ENCODE measurements at places on chromosomes 12 and 14.

DNA sequence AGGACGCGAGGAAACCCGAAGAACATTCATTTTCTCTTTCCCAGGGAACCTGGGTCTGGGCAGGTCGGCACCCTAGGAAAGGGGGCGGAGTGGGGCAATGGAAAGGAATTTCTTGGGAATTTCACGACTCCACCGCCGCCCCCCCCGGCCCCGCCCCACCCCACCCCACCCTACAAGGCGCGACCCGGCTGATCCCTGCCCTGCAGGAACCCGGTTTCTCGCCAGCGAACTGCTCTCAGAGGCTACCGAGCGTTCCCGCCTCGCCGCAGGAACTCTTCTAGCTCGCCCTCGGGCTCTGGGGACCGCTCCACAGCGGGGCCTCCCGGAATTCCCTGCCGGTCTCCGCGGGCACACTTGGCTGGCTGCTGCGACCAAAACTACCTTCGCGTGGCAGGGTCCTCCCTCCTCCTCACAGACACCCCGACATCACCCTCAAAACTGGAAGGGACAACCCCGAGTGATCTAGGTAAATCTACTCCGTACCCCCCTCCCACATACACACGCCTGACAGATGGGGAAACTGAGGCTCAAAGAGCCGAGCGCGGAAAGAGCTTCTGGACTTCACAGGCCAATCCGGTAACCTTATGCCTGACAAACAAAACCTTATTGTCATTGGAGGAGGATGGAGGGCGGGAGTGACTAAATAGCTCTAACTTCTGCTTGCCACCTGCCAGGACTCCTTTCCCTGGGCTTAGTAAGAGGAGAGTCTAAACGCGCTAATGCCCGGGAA lies 785 bp upstream of the ACTN1 start:
- DNase-seq, result no peak

- no peak for DNase-seq
Measured at GRCh38 chr12:42477941-42478340, 111.6 kb downstream of the PRICKLE1 start.

GRCh38 chr12:93812626-93813025 lies 135.5 kb downstream of the CRADD start:
- no peak for DNase-seq

DNA sequence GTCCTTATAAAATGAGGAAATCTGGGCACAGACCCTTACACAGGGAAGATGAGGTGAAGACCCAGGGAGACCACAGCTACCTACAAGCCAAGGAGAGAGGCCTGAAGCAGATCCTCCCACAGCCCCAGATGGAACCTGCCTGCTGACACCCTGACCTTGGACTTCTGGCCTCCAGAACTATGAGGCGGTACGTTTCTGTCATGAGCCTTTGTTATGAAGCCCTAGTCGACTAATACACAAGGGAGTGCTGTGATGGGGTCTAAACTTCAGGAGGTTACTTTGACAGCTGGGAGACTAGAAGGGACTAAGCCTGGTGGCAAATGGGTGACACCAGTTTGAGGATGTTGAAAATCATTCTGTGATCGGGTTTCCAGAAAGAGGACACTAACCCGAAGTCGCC lies 85.0 kb downstream of the RNF34 start:
- no peak for DNase-seq

DNA sequence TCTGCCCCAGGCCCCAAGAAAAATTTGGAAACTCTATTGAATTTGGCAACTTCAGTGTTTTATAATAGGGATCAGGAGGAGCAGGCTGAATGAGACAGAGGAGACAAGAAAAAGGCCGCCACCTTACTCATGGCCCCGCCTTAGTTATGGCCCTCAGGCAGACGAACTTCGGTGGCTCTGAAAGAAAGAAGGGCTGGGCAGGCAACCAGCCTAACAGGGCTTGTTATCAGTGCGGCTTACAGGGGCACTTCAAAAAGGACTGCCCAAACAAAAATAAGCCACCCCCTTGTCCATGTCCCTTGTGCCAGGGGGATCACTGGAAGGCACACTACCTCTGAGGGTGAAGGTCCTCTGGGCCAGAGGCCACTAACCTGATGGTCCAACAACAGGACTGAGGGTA lies 146.3 kb upstream of the ATF7IP start:
- DNase-seq, result no peak

- no peak for DNase-seq
Measured at GRCh38 chr14:75803765-75804164, 142.7 kb downstream of the TTLL5 start.

DNA sequence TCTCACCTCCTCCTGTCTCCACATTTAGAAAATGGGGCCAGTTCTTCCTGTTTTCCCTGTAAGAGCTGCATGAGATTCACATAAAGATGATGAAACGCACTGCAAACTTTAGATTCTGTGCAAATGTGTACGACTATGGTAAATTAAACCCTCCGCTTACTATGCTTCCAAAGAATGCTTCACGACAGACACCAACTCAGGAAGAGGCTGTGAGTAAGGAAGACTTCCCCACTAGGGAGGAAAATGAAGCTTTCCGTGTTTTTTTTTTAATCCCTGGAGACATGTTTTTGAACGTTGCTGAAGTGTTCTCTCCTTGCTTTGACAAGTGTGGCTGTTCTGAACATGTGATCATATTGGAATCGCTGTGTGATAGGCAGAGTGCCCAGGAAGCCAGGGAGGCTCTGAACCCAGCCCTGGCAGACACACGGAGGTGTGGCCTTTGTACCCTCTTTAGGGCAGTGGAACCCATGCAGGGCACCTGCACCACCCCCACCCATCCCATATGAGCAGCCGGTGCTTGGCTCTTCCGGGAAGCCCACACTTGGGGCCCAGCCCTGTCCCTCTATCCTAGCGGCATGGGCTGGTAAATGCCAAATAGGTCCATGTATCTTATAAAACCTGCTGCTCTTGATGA lies 7.5 kb upstream of the SYNE3 start:
- no peak for DNase-seq

DNA sequence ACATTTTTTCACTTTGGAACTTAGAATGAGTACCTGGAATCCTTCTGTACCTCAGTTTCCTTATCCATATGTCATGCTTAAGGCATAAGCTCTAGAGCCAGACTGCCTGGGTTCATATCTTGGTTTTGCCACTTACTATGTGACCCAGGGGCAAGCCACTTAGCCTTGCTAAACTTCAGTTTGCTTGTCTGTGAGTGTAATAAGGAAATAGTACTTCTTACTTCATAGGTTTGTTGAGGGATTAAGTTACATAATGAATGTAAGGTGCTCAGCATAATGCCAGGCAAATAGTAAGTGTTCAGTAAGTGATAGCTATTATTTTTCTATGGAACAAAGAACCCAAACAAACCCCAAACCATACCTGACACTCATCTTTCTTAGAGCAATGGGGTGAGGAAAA lies 225.1 kb downstream of the BCAT1 start:
- no peak for DNase-seq

GRCh38 chr12:109770104-109770860 lies 56.7 kb downstream of the FAM222A start:
- no peak for DNase-seq

- no peak for DNase-seq
Measured at GRCh38 chr12:105024928-105025327, 38.8 kb downstream of the NOPCHAP1 start.

GRCh38 chr14:102665621-102666020 lies 73.2 kb downstream of the RCOR1 start:
- no peak for DNase-seq

DNA sequence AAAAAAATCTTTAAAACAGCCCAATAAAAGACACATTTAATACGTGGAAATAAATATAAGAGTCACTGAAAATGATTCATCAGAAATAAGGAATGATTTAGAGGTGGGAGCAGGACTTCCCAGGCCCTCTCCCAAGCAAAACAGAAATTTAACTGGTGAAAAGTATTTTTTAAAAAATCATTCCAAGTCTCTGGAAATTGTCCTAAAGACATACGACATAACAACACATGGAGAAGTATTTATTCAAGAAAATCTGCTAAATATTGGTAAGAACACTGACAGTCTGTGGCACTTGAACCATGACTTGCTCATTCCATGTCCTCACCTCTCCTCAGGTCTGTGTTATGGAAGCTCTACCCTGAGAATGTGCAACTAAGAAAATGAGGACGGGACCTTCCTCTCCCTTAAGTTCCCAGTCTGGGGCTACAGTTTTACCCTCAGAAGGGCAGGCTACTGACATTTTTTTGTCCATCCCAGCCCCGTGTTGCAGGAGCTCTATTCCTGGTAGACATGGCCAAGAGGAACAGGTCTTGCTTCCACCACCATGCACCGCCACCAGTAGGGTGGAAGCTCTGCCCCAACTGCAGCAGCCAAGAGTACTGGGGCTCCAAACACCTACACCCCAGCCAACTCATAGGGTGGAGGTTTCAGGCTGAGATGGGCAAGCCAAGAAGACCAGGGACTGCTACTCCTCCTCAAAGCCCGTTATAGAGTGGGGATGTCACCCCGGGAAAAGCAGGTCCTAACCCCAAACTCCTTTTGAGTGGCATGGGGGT lies 193.0 kb downstream of the CRADD start:
- no peak for DNase-seq

DNA sequence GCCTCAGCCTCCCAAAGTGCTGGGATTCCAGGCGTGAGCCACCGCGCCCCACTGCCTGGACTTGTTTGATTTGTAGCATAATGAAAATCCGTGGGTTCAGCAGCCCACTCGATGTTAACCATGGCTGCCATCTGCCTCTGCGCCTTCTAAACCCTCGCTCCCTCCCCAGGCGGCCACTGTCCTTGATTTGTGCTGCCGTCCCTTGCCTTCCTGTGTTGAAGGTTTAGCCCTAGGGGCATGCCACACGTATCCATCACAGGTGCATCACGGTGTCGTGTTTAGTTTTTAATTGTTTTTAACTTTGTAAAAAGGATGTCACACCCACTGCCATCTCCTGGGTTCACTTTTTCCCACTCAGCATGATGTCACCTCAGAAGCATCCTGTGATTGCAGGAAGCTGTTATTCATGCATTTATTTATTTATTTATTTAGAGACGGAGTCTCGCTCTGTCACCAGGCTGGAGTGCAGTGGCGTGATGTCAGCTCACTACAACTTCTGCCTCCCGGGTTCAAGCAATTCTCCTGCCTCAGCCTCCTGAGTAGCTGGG lies 24.5 kb upstream of the ULK1 start:
- DNase-seq, result no peak

GRCh38 chr14:61051051-61051450 lies 70.0 kb downstream of the SLC38A6 start:
- DNase-seq, result no peak

GRCh38 chr12:67594888-67595287 lies 53.7 kb upstream of the DYRK2 start:
- no peak for DNase-seq

DNA sequence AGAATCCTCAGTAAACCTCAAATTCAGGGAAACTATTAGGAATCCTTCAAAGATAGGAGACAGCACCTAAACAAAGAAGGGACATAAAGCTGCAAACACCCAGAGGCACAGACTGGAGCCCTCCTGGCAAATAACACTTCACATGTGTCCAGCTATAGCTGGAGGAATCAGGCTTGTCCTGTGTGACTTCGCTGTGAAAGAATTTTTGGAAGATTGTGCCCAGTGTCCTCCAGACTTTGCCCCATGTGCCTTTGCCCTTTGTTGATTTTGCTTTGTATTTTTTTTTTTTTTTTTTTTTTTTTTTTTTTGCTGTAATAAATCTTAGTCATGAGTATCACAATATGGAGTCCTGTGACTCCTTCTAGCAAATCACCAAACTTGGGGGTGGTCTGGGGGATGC lies 136.8 kb downstream of the KCNH5 start:
- DNase-seq, result no peak

DNA sequence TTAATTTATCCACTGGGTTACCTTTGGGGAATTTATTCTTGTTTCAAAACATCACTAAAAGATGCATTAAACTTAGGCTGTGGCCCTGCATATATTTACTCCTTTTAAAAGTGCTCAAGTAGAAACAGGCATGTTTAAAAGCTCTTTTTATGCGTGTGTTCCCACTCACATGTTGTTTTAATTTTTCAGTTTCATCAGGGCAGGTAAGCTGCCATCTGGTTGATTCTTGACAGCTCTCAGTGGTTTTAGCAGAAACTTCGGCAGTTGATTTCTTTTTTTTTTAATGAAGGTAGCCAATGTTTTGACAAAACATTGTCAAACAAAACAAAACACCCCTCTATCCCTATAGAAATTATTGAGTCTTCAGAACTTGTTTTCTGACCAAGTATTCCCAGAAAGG lies 89.6 kb upstream of the LGR5 start:
- DNase-seq, result no peak

GRCh38 chr12:109721276-109721675 lies 7.7 kb downstream of the FAM222A start:
- no peak for DNase-seq

DNA sequence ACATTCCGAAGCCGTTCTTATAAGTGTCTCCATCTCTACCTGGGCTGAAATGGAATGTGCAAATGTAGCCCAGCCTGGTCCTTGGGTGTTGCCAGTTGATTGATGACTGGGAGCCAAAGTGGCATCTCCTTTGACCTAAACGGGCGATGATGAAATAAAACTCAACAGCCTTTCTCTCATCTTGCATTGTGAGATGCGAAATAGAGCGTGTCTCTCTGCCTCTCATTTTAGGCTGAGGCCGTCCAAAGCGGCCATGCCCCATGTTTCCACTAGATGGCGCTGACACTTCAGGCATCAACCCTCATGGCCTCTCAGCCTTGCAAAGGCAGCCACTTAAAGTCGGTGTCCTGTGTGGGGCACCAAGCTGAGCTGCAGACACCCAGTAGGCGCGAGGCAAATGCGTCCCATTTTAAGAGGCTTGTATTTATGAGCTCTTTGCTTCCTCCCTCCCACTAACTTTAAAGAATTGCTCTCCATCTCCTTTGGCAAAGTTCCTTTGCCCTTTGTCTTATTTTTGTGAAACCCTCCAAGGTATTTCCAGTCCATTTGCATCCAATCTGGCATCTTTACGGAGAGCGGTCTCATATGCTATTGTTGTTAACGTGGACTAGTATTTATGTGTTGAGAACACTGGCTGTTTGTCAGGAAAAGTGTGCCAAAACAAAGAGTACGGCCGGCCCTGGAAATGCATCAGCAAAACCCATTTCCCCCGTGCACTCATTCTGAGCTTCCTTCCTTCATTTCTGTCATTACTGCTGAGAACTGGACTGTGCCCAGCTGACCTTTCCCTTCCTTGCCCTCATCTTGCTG lies 25.0 kb downstream of the GPRC5A start:
- peak; percentile 73 for DNase-seq

GRCh38 chr12:48002773-48003218 lies 1.5 kb downstream of the COL2A1 start:
- DNase-seq, result no peak

DNA sequence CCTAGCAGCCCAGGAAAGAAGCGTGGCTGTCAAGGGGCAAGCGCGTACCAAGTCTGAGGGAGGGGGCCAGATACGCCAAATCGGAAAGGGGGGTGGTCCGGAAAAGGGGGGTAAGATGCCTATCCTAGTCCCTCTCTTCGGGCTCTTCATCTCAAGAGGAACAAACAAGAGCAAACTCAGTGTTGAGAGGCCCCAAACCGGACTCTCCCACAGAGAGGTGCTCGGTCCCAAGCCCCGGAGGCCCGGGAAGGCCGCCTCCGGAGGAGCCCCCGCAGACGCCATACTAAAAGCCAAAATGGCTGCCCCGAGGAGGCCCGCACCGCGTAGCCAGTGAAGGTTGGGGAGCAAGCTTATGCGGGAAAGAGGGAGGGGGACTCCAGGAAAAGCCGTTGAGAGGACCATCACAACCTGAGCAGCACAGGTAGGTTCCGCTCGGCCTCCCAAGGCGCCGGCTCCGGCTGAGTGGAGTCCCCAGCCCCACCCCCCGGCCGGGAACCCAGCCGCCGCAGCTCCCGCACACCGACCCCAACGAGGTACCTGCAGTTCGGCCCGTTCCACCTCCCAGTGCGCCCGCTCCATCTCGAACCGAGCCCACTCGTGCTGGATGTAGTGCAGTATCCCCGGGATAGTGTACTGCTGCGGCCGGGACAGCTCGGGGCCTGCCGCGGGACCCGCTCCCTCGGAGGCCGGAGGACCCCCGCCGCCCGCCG lies at the start of gene AP4S1:
AP4S1 (plus strand) TSS at position 283 of the 710 bp plus-strand sequence. CDS start 40,548 bp downstream, outside the sequence.
- no peak for DNase-seq
